GM04503 (cell line): ENCODE measurements at places on chromosomes 11 and 22.
A peak's percentile ranks its signal among the peaks of the same experiment; 100 is the strongest.

DNA sequence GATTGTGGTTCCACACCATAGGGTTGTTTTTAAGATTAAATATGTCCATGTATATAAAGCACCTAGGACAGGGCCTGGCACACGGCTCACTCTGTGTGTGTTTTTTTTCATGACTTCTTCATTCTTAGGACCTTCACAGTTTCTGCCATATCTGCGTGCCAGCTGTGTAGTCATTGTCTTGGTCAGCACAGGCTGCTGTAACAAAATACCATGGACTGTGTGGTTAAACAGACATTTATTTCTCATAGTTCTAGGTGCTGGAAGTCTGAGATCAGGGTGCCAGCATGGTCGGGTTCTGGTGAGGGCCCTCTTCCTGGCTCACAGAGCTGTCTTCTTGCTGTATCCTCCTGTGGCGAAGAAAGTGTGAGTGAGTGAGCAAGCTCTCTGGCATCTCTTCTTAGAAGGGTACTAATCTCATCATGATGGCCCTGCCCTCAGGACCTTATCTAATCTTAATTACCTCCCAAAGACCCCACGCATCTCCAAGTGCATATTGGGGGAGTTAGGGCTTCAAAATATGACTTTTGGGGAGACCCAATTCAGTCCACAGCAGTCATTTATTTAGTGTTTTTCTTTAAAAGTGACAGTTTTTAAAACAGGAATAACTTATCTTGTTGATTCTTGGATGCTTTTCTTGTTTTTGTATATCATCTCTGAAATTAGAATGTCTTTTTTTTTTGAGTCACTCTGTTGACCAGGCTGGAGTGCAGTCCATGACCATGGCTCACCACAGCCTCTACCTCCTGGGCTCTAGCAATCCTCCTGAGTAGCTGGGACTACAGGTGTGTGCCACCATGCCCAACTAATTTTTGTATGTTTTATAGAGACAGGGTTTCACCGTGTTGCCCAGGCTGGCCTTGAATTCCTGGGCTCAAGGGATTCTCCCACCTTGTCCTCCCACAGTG, 70.9 kb downstream of the ZNRF3 start:
- no peak for DNase-seq

- DNase-seq, result no peak
These were observed 904.5 kb downstream of the DLG2 start for GRCh38 chr11:84722583-84723108.

GRCh38 chr22:39021552-39022250, 774 bp downstream of the APOBEC3D start:
- DNase-seq, result no peak

DNA sequence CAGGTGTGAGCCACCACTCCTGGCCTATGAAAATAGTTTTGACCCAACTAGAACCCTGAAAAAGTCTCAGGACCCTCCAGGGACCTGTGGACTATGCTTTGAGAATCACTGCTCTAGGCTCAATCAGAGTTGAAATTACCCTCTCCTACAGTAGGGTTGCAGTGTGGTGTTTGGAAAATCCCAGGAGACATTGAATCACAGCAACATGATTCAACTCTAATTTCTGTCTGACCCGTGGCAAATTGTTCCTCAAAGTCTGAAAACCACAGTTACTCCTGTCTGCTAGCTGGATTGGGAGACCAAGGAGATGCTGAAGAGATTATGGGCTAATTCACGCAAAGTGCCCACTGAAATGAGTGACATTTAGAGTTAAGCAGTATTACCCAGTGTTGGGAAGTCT, 5.4 kb upstream of the MTMR3 start:
- peak; percentile 42 for DNase-seq

DNA sequence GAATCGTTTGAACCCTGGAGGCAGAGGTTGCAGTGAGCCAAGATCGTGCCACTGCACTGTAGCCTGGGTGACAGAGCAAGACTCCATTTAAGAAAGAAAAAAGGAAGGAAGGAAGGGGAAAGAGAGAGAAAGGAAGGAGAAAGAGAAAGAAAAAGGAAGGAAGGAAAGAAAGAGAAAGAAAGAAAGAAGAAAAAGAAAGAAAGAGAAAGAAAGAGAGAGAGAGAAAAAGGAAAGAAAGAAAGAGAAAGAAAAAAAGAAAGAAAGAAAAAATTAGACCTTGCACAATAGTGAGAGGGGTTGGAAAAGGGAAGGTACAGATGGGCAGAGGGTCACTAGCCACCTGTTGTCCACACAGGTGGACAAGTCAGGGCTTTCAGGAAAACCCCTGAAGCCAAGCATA, 57.6 kb upstream of the RTL6 start:
- no peak for DNase-seq

DNA sequence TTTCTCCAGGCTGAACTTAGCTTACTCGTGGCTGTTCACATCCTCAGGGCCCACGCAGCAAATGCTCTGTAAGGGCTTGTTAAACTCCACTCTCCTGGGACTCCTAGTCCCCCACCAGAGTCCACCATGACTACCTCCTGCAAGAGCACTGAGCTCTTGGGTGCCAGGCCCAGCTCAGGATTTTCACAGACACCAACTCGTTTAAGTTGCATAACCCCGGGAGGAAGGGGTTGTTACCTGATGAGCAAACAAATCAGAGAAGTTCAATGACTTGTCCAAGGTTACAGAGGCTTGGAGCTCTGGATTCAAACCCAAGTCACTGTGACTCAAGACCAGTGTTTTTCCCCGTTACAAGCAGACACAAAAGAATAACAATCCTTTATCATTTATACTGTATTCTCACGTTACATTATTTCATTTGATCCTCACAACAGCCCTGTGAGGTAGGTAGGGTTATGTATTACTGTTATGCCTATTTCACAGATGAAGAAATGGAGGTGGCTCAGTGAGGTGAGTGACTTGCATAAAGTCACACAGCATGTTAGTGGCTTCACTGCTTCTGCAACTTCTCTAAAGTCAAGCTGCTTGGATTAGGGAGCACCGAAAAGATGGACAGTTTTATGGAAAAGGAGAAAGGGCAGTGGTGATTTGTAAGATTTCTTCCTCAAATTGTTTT, 17.4 kb downstream of the KCTD21 start:
- no peak for DNase-seq
